Hepatocyte (in vitro differentiated cells): ENCODE measurements at places on chromosomes 2 and 18. TPM values are rescaled to one million over a fixed set of nuclear protein-coding genes. Genes with fewer than 3 reads are reported as not detected.
A peak's percentile ranks its signal among the peaks of the same experiment; 100 is the strongest.

NPAS2 gene
- total RNA-seq, result 7.7 and 8.3 TPM in 2 replicates

HOXD1 gene
- not detected in 2 replicates for total RNA-seq

MOCOS gene
- 7.9 and 8.6 TPM in 2 replicates for total RNA-seq

GRCh38 chr2:143297182-143297581 lies 168.0 kb downstream of the ARHGAP15 start:
- no peaks in the 10 kb centered on the region for H3K4me1 ChIP-seq
- H3K4me3 ChIP-seq, result no peak overlapping the region
- H3K27me3 ChIP-seq, result no peaks in the 10 kb centered on the region

DNA sequence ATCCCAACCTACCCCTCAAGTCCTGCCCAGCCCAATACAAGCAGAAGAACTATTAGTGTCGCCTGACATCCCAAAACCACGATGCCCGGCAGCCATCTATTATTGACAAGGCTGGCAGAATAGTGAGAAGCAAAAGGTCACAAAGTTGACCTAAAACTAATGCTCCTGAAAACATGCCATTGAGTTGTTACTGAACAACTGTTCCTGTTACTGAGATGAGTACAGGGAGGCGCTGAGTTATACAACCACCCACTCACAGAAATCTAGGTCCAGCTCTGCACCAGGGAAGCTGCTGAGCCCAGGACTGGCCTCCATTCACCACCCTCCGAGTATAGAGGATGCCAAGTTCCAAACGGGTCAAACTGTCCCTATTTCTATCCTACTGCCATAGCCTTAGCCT lies 180.0 kb upstream of the ACAA2 start:
- H3K4me1 ChIP-seq, result no peaks in the 10 kb centered on the region
- DNase-seq, result no peak
- H3K27me3 ChIP-seq, result no peaks in the 10 kb centered on the region
- no peak overlapping the region for H3K4me3 ChIP-seq

GRCh38 chr2:123770996-123771720 lies 253.9 kb upstream of the CNTNAP5 start:
- H3K27me3 ChIP-seq, result no peaks in the 10 kb centered on the region
- no peaks in the 10 kb centered on the region for H3K36me3 ChIP-seq
- H3K4me3 ChIP-seq, result no peak overlapping the region
- H3K4me1 ChIP-seq, result no peaks in the 10 kb centered on the region

DNA sequence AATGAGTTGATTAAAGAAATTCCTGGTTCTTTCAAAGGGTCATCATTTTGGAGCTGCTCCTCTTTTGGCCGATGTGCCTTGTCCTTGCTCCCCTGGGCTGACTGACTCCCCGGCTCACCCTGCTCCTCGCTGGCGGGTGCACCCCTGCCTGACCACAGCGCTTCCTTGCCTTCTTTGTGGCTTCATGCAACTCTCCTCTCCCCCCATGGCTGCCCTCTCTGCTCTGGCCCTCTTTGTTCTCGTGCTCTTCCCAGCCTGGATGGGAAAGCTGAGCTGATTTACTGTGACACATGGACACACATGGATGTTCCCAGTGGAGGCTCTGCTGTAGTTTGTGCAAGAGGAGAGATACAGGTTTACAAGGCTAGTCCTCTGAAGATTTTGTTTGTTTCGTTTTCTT lies 234.6 kb downstream of the HAUS1 start:
- H3K4me3 ChIP-seq, result no peak overlapping the region
- peaks cover 26% of the 10 kb centered on the region for H3K27me3 ChIP-seq
- DNase-seq, result no peak
- H3K36me3 ChIP-seq, result no peaks in the 10 kb centered on the region
- H3K27ac ChIP-seq, result no peak overlapping the region

DNA sequence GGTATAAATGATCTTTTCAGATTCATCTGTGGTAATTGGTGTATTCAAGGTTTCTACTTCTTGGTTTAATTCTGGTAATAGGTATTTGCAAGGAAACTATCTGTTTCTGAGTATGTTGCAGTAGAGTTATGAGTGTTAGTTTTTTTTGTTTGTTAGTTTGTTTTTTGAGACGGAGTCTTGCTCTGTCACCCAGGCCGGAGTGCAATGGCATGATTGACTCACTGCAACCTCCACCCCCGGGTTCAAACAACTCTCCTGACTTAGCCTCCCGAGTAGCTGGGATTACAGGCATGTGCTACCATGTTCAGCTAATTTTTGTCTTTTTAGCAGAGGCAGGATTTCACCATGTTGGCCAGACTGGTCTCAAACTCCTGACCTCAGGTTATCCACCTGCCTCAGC lies 60.9 kb upstream of the IL1R2 start:
- no peaks in the 10 kb centered on the region for H3K27me3 ChIP-seq
- no peak overlapping the region for H3K4me3 ChIP-seq
- DNase-seq, result no peak
- no peaks in the 10 kb centered on the region for H3K36me3 ChIP-seq
- no peak overlapping the region for H3K27ac ChIP-seq

DNA sequence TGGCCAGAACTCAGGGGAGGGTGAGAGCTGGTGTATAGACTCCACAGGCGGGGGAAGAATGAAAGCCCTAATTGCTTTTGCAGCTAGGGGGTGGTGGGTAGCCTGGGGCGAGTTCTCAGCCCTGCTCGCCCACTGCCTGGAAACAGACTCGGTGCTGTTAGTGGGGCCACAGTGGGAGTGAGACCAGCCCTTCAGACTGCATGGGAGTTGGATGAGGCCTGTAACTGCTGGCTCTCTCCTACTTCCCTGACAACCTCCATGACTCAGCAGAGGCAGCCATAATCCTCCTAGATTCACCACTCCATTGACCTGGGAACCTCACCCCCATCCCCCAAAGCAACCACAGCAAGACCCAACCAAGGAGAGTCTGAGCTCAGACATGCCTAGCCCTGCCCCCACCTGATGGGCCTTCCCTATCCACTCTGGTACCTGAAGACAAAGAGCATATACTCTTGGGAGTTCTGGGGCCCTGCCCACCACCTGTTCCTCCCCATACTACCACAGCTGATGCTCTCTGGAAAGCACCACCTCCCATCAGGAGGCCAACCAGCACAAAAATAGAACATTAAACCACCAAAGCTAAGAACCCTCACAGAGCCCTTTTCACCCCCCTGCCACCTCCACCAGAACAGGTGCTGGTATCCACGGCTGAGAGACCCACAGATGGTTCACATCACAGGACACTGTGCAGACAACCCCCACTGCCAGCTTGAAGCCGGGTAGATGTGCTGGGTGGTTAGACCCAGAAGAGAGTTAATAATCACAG lies 226.3 kb downstream of the EIPR1 start:
- no peak overlapping the region for H3K4me3 ChIP-seq
- no peak overlapping the region for H3K27ac ChIP-seq
- DNase-seq, result no peak
- H3K36me3 ChIP-seq, result no peaks in the 10 kb centered on the region

DNA sequence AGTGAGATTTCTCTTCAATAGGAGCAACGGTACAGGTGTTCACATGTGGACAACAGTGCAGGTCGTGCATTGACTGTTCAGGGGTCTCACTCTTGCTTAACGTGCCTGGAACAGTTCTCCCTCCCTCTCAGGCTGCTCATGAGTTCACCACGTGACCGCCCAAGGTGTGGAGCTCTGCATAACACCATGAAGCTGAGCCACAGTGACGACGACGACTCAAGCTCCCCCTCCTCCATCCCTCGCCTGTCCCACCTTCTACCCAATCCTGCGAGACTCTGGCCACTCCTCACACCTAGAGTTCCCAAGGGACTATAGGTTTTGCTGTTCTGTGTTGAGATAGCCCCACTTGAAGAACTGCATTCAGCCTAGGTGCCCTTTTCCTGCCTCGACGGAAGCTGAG lies 42.8 kb downstream of the STK25 start:
- H3K4me3 ChIP-seq, result no peak overlapping the region
- DNase-seq, result no peak
- H3K4me1 ChIP-seq, result no peaks in the 10 kb centered on the region
- H3K36me3 ChIP-seq, result no peaks in the 10 kb centered on the region
- no peak overlapping the region for H3K27ac ChIP-seq

GRCh38 chr2:213078686-213079085 lies 72.7 kb downstream of the IKZF2 start:
- DNase-seq, result no peak
- no peak overlapping the region for H3K27ac ChIP-seq
- H3K27me3 ChIP-seq, result no peaks in the 10 kb centered on the region

DNA sequence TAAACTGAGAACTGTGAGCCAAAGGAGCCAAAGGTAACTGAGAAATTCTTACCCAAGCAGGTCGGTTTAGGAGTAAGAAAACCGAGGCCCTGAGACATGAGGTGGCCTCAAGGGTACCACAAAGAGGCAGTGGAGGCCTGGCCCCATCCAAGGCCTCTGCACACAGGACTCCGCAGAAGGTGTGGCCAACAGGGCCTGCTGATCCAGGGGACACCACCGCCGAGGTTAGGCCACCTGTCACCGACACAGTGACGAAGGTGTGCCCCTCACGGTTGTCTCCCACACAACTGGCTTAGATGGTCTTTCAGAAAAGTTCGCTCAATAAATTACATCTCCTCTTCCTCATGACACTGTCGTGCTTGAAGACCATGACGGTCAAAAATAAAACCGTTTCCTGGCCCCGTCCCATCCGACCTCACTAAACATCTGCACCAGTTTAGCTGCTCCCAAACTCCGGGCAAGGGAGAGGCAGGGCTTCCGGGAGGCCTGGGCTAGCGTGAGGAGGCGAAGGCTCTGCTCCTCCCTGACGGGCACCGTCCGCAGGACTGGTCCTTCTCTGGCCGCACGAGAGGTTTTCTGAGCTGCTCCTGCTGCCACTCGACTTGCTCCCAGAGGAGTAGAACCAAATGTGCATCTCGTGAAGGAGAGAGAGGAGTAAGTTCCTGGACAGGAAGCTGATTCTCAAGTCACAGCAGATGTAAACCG lies 442.0 kb downstream of the EIPR1 start:
- H3K36me3 ChIP-seq, result no peaks in the 10 kb centered on the region
- H3K27ac ChIP-seq, result no peak overlapping the region
- DNase-seq, result no peak
- H3K4me3 ChIP-seq, result no peak overlapping the region

DNA sequence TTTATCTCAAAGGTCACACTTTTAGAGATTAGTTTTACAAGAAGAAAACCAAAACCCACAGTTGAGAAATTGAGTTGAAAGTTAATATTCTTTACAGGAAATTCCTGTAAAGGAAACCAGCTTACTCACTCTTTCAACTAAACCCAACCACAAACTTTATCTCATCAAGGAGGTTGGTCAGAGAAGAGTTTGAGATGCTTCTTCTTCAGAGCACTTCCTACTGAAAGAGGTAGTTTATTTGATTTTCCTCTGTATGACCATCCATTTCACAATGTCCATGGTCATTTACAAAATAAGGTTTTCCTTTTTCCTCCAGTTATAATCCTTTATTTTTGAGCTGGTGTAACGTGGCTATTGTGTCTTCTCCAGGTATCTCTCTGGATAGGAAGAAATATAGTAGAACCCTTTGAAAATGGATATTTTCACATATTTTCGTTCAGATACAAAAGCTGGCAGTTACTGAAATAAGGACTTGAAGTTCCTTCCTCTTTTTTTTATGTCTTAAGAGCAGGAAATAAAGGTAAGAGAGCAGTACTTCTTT lies 4.5 kb upstream of the IL18RAP start:
- H3K4me3 ChIP-seq, result no peak overlapping the region
- no peak overlapping the region for H3K27ac ChIP-seq
- peaks cover 13% of the 10 kb centered on the region for H3K27me3 ChIP-seq
- H3K4me1 ChIP-seq, result no peaks in the 10 kb centered on the region
- no peak for DNase-seq

- no peak overlapping the region for H3K4me3 ChIP-seq
- no peak overlapping the region for H3K27ac ChIP-seq
- no peaks in the 10 kb centered on the region for H3K27me3 ChIP-seq
- H3K36me3 ChIP-seq, result no peaks in the 10 kb centered on the region
Measured at GRCh38 chr2:11898576-11898975, 152.1 kb downstream of the LPIN1 start.

DNA sequence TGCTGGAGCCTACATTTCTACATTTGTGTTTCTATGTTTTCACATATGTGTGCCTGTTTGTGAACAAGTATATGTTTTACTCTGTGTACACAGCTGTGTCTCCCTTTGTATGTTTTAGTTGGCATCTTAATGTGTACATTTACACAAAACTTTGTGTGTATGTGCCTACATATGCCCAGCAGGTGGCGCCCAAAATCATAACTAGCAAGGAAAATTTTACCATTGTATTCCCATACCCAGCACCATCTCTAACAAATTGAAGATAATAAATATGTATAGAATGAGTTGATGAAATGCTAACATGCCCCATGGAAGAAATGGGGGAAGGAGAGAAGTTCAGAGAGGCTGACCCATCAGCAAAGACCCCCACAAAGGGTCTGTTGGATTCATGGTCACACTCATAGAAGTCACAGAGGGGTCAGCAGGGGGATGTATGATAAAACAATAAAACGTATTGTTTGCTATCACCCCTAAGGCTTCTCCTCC lies 48.1 kb downstream of the PKDCC start:
- H3K4me1 ChIP-seq, result peaks cover 18% of the 10 kb centered on the region
- no peaks in the 10 kb centered on the region for H3K27me3 ChIP-seq
- DNase-seq, result peak; percentile 87
- H3K4me3 ChIP-seq, result no peak overlapping the region
- no peak overlapping the region for H3K27ac ChIP-seq
- no peaks in the 10 kb centered on the region for H3K36me3 ChIP-seq

- peak overlapping the region; percentile 84 for H3K4me3 ChIP-seq
- peak; percentile 82 for DNase-seq
- H3K27ac ChIP-seq, result peak overlapping the region; percentile 99
- no peaks in the 10 kb centered on the region for H3K36me3 ChIP-seq
Measured at GRCh38 chr18:31101183-31102024, 817 bp downstream of the DSC2 start.

GRCh38 chr2:226427538-226428307 lies 371.9 kb downstream of the IRS1 start:
- peak; percentile 23 for DNase-seq
- H3K36me3 ChIP-seq, result no peaks in the 10 kb centered on the region
- no peak overlapping the region for H3K4me3 ChIP-seq
- H3K27me3 ChIP-seq, result no peaks in the 10 kb centered on the region
- H3K4me1 ChIP-seq, result peaks cover 33% of the 10 kb centered on the region
- H3K27ac ChIP-seq, result peak overlapping the region; percentile 66

DNA sequence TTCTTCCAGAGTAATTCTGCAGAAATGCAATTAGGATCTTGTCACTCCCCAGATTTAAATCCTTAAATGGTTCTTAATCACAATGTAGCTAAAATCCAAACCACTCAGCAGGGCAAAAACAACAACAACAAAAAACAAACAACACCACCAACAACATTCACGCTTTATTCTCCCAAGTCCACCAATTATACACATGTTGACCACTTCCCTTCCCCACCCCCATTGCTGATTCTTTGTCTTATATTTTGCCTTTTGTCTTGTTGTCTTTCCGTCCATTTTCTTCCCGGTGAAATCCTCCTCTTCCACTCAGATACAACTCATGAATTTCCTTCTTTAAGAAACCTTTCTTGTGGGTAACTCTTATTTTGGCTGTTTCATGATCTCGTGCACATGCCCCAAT lies 902.8 kb downstream of the EPHA4 start:
- no peaks in the 10 kb centered on the region for H3K27me3 ChIP-seq
- H3K36me3 ChIP-seq, result no peaks in the 10 kb centered on the region
- no peak for DNase-seq
- no peaks in the 10 kb centered on the region for H3K4me1 ChIP-seq
- no peak overlapping the region for H3K27ac ChIP-seq
